ENCODE measurements at places on chromosomes 11 and 22. TPM values are rescaled to one million over a fixed set of nuclear protein-coding genes. Genes with fewer than 3 reads are reported as not detected.
A peak's percentile ranks its signal among the peaks of the same experiment; 100 is the strongest.

- no peak for DNase-seq
These were observed 40.6 kb downstream of the MPPED2 start for GRCh38 chr11:30545507-30545906.

DNA sequence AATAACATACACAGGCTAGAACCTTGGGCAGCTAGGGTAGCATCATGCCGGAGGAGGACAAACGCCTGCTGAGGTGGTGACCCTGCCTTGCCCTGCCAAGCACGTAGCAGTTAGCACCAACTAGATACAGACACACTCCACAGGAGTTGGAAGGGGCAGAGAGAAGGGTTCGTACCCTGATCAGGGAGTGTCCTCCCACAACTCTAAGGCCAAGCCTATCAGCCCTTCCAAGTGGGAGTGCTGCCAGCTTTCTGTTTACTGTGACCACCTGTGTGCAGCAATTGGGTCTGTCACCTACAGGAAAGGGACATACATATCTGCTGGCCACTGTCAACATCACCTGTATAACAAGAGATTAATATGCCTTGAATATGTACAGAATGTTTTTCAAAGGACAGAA, 1.9 kb upstream of the THAP7 start:
- DNase-seq = no peak

The PARVA gene
- 87.9 TPM for total RNA-seq

DNA sequence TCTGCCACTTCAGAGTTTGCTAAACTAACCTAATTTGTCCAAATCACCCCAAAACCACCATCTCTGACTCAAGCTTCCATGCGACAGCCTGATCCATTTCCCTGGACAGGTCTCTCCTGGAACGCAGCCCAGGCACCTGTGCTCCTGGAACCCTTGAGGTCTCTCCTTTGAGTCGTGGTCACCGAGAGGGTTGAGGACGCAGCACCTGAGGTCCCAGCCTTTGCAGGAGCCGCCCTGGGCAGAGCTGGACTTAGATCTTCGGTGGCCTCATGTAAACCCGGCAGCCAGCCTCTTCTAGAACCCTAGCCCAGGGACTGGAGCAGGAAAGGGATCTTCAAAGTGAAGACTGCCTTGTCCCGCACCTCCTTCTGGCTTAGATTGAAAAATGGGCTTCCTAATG, 37.6 kb downstream of the ASRGL1 start:
- DNase-seq = no peak

The GLB1L3 gene
- not detected for total RNA-seq

The ZP1 gene
- total RNA-seq = 5.3 TPM

The RFPL1 gene
- total RNA-seq = not detected

The GDPD5 gene
- total RNA-seq = 7.0 TPM

The PLXNB2 gene
- total RNA-seq = 136 TPM

The TUB gene
- total RNA-seq = 12.9 TPM

DNA sequence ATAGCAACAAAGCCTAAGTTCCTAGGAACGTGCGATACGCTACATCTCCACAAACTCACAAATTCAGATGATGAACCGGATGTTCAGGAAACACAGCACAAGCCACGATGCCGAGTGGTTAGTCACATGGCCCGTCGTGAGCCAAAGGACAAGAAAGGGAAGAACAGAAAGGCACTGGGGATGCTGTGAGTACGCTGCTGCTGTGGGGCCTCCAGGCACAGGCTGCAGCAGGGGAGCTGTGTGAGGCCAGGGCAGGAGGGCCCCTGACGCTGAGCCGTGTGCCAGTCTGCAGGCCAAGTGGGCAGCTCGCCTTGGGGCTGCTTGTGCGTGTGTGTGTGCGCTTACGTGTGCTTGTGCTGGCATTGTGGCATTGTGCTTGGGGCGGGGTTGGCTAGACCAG, 89.4 kb downstream of the CTTN start:
- no peak for DNase-seq

GRCh38 chr11:71384561-71384960, 63.6 kb downstream of the DHCR7 start:
- no peak for DNase-seq

DNA sequence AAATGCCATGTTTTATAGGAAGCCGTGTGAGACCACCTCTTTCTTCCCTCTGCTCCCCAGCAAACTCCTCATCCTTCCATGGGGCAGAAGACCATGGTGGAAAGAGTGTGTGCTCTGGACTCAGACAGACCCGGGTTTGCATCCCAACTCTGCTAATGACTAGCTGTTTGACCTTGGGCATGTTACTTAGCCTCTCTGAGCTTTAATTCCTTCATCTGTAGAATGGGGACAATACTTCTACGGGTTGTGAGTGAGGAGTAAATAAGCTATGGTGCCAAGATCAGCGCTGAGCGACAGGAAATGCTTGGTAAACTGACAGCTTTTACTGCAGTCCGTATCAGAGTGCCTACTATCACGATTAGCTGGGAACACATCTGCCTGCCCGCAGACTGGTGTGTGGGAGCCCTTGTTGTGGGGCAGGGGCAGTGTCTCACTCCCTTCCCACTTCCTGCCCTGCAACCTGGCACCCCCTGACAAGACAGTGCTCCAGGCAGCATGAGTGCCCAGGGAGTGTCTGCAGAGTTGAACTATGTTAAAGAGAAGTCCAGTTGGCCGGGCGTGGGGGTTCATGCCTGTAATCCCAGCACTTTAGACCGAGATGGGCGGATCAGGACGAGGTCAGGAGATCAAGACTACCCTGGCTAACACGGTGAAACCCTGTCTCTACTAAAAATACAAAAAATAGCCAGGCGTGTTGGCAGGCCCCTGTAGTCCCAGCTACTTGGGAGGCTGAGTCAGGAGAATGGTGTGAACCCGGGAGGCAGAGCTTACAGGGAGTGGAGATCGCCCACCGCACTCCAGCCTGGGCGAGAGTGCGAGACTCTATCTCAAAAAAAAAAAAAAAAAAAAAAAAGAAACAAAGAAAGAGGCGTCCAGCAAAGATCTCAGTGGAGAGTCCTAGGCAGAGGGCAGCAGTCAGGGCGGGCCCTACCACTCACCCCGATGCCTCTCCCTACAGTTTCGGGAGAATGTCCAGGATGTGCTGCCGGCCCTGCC, 2.2 kb downstream of the SEC14L2 start:
- peak; percentile 61 for DNase-seq

The KRTAP5-9 gene
- not detected for total RNA-seq

DNA sequence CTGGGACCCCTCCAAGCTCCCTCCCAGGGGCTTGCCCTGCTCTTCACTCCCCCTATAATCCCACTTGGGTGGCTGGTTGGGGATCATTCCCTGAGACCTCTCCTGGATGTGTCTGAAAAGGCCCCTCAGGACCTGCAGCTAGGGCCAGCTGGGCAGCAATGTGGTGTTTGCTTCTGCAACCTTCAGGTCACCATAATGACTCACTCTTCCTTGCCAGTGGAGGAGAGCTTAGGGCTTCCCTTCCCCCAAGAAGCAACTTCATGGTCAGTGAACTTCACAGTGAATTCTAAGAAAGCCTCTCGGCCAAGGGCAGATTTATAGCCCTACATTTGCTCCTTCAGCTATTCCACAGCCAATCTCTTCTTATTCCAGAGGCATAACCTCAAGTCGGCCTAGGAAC, 45.1 kb upstream of the TSPAN18 start:
- peak; percentile 34 for DNase-seq

DNA sequence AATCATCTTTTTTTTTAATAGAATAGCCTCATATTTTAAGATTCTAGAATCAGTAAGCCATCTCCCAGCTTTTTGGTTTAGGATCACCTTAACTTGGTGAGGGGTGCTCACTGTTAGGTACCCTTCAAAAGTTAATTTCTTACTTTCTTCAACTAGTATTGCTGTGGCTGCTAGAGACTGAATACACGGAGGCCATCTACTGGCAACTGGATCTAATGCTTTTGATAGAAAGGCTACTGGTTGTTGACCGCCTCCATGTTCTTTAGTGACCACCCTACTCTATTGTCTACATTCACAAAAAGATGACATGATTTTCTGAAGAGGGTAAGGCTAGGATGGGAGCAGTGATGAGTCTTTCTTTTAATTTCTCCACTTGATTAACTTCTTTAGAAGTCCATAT, 16.7 kb upstream of the ALDH3B2 start:
- peak; percentile 16 for DNase-seq

DNA sequence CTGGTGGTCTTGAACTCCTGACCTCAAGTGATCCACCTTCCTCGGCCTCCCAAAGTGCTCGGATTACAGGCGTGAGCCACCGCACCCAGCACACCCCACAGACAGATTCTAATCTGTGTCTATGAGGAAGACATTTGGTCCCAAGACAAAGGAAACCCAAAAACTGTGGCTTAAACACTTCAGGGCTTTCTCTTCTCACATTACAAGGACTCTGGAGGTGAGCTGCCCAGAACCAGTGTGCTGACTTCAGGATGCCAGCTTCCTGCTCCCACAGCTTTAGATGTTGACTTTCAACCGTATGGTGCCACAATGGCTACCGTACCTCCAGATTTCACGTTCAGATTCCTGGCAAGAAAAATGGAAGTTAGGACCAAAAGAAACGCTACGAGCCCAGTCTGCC, 32.2 kb upstream of the SYT7 start:
- DNase-seq = no peak

- DNase-seq = no peak
These were observed 58.6 kb downstream of the OTOG start for GRCh38 chr11:17605651-17606122.

The KLHL22 gene
- 41.3 TPM for total RNA-seq

The KCNQ1 gene
- total RNA-seq = not detected

The SOX6 gene
- total RNA-seq = not detected

The UEVLD gene
- total RNA-seq = 38.8 TPM

The FXYD6 gene
- not detected for total RNA-seq

GRCh38 chr11:3049430-3050243, 7.6 kb downstream of the CARS1 start:
- peak; percentile 99 for DNase-seq

GRCh38 chr22:38674888-38675287, 6.9 kb upstream of the TOMM22 start:
- peak; percentile 26 for DNase-seq

The BDNF gene
- total RNA-seq = 63.6 TPM

The CECR2 gene
- not detected for total RNA-seq

The BTG4 gene
- not detected for total RNA-seq

- peak; percentile 14 for DNase-seq
These were observed 6.7 kb downstream of the KCNJ5 start for GRCh38 chr11:128897826-128898225.

GRCh38 chr22:50157709-50158375, 12.7 kb upstream of the PANX2 start:
- no peak for DNase-seq

DNA sequence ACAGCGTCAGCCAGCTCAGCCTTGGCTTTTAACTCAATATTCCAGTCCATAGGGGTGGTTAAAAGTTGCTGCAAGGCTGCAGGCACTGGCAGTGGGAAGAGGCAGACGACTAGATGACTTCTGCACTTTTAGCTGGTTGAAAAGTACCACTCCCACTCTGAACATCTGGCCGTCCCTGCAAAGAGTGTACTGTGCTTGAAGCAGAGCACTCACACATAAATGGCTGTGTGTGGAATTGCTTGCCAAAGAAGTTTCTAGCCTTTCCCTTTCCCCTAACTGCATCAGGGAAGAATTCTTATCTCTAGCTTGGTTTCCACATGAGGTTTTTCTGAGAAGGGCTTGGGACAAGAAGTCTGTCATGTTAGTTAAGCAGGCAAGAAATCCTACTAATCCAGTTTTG, 5.1 kb upstream of the PHLDB1 start:
- DNase-seq = no peak

The MMP7 gene
- not detected for total RNA-seq

GRCh38 chr11:125944350-125945010, 1.4 kb upstream of the VSIG10L2 start:
- no peak for DNase-seq

The MOGAT2 gene
- total RNA-seq = not detected

GRCh38 chr11:45625611-45626010, 39.8 kb downstream of the CHST1 start:
- DNase-seq = no peak

The MYOD1 gene
- total RNA-seq = not detected

GRCh38 chr22:45964372-45964771, 12.6 kb downstream of the WNT7B start:
- DNase-seq = no peak

GRCh38 chr22:19578180-19579004, 54.2 kb upstream of the CLDN5 start:
- DNase-seq = no peak

DNA sequence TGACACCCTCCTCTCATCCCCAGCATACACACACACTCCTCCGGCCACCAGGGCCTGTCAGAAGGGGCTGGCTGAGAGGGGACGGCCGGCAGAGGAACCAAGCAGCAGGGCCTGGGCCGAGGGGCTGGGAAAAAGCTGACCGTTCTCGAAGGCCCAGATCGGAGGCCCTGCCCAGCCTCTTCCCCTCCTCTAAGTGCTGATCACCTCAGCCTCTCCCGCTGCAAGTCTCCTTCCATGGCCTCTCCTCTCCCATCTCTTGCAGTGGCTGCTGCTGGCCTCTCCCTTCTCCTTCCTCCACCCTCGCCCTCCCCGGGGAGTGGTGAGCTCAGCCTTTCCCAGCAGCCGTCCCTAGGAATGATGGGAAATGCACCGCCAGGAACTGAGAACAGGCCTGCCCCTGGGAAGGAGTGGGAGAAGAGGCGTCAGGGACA, 39.6 kb downstream of the ARRB1 start:
- peak; percentile 68 for DNase-seq

- DNase-seq = no peak
These were observed 2.8 kb upstream of the PHLDA2 start for GRCh38 chr11:2931771-2932738.

DNA sequence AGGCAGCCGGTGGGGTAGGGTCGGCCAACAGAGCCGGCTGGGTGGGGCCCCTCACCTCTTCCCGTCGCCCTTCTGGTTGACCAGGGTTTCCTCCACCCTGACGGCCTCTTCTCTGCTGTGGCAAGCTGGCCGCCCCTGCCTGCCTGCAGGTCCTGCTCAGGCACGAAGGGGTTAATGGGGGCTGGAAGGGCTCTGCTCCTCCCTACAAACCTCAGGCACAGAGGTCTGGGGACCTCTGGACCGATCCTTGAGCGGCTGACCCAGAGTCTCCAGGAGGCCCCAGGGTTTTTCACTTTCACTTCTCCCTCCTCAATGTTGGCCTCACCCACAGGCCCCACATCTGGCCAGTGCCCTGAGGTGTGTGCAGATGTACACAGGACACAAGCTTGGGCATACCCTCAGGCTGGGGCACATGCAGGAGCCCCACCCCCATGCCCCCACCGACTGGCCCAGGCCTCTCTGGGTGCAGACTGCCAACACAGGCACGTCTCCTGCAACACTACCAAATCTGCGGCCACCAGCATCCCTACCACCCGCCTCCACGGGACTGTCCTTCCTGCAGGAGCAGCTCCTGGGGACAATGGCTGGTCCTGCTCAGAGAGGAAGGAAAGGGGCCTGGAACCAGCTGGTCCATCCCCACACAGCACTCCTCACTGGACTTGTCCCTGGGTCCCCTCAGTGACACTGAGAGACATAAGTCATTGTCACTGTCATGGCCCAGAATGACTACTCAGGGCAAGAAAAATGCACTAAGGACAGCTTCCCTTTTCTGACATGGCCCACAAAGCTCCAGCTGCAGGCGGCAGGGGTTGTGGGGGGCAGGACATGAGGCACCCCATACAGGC, 3.2 kb upstream of the TBX1 start:
- DNase-seq = no peak

GRCh38 chr11:70463478-70464255, 65.3 kb downstream of the CTTN start:
- no peak for DNase-seq

GRCh38 chr22:22710719-22711531, 66.5 kb downstream of the GGTLC2 start:
- DNase-seq = peak; percentile 28
